Stimulated activated CD8-positive, alpha-beta memory T cell treated with anti-CD3 and anti-CD28 coated beads, Interleukin-4, amount 100 ng/mL, for 48 hours (primary cell): ENCODE measurements at places on chromosomes 5 and 9.

DNA sequence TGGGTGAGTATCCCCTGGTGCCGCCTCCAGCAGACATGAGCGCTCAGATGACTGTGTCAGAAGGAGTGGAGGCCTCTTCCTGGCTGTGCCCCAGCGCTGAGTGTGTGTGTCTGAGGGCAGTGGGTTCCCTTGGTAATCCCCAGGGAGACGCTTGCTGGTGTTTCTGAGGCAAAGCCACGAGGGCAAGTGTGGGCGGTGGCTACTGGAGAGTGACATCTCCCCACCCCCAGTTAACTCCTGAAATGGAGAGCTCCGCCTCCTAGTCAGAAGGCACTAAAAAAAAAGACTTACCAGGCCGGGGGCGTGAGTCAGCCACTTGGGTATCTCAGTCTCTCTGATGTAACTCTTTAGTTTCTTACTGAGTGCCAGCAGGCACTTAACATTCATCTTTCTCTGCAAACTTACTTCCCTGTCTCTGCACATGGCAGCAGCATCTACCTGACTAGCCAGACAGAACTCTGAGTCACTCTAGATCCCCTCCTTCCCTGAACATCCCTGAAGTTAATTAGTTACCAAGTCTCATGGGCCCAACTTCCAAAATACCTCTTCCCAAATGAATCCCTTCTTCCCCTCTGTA lies 19.3 kb downstream of the ORM2 start:
- peak; percentile 93 for DNase-seq

GRCh38 chr5:156124708-156125107 lies 202.3 kb upstream of the SGCD start:
- DNase-seq = no peak

- no peak for DNase-seq
Observed at GRCh38 chr5:25963251-25964008, 1075.0 kb downstream of the CDH9 start.

GRCh38 chr5:113749334-113749733 lies 235.8 kb downstream of the YTHDC2 start:
- DNase-seq = no peak

GRCh38 chr5:40288800-40289485 lies 390.8 kb upstream of the PTGER4 start:
- no peak for DNase-seq

GRCh38 chr5:22352493-22352892 lies 500.7 kb downstream of the CDH12 start:
- no peak for DNase-seq

DNA sequence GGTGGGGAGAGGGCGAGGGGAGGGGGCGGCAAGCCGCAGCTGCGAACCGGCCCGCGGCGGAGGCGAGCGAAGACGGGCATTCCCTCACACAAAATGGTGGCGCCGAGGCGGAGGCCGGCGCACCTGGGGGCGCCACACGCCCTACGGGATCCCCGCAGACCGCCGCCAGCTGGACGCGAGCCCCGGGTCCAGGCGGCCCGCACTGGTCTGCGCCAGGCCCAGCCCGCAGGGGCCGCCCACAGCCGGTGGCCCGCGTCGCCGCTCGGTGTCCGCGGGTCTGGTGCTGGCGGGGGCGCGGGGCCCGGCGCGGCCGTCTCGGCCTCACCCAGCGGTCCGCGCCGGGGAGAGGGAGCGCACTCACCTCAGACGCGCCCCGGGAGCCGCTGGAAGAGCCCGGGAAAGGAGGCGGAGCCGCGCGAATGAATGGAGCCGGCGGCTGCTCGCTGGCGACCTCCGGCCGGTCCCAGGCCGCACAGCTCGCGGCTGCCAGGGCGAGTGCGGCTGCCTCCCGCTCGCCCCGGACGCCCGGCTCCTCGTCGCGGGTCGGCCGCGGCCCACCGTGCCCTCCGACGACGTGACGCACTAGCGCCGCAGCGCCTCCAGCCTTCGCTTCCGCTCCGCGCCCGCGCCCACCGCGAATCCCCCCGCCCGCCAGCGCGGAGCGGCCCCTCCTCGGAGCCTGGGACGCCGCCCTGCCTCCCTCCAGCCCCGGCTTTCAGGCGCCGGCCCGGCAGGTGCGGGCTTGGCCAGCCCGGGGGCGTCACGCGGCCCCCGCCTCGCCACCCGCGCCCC lies at the start of gene FAM169A:
TSS of gene FAM169A (minus strand) at position 584 of the 792 bp plus-strand sequence. CDS start 24,711 bp downstream, outside the sequence.
- DNase-seq = peak; percentile 57

DNA sequence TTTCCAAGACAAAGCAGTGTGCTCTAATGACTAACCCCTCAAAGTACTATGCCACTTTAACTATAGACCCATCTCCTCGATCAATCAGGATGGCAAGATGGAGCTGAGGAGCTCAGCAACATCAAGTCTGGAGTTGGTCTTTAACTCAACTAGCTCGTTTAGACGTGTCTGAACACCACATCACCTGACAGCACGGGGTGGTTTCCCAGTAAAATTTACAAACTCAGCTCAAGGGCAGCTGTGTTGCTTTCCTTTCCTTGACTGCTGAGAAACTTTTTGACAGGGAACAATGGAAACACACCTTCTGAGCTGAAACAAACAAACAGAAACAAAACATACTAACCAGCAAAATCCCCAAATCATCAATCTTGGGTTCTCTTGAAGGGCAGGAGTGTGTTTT lies 202.5 kb downstream of the NTRK2 start:
- no peak for DNase-seq

- DNase-seq = peak; percentile 36
Observed at GRCh38 chr5:76714751-76715485, 1.0 kb upstream of the F2R start.

DNA sequence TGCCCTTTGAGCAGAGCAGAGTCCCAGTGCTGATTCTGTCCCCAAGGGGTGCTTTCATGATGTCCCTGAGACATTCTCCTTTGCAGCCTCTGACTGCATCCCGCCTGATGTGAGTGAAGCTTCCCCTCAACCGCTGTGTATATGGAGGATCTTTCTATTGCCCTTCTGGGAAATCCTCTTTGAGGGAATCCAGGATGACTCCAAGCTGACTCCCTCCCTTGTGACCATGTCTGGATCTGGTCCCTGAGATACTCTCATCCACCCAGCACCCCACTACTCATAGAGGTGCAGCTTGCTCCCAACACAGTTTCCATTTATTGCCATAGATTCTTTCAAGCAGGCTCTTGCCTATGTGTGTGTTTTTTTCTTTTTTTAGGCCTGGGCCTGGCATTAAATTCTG lies 216.5 kb downstream of the SEC61B start:
- DNase-seq = no peak

DNA sequence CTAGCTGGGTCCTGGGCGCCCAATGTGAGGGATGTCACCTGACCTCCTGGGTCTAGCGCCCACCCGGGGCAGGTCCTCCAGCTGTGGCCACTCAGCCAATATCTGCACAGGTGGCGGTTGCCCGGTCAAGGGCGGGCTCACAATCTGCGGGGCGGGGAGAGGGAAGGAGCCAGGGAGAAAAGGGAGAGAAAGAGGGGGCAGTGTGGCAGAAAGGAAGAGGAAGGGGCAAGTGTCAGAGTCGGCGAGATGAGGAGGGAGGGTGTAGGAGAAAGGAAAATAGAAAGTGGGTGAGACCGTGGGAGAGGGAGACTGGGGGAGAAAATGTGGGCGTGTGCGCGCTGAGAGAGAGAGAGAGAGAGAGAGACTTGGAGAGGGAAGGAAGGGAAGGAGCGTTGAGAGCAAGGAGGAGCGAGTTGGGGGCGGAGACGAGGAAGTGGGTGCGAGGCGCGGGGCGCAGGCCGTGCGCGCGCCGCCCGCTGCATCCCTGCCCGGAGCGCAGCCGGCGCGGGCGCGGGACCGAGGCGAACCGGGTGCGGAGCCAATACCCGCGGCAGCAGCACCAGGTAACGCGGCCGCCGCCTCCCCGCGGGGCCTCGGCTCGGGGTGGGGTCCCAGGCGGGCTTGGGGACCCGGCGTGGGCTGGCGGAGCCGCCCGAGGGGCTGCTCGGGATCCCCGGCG lies at the start of gene HRH2:
TSS of gene HRH2 (plus strand) at position 479 of the 679 bp plus-strand sequence. CDS start 25,163 bp downstream, outside the sequence.
- peak; percentile 73 for DNase-seq

DNA sequence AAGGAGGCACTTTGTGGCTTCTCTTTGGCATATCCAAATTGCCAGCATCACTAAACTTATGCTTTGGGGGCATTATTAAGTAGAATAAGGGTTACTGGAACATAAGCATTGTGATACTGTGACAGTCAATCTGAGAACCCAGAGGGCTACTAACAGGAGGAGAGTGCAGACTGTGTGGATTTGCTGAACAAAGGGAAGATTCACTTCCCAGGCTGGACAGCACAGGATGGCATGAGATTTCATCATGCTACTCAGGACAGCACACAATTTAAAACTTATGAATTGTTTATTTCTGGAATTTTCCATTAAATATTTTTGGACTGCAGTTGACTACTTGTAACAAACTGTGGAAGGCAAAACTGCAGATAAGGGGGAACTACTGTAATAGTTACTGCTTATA lies 212.5 kb downstream of the TMC1 start:
- no peak for DNase-seq

GRCh38 chr5:128869970-128870369 lies 95.3 kb upstream of the SLC27A6 start:
- no peak for DNase-seq
